ENCODE measurements at places on chromosomes 5 and 9.

GRCh38 chr5:73491155-73491554 is 7.1 kb upstream of the BTF3 start:
- DNase-seq: no peak

GRCh38 chr9:93119953-93120845 is 13.9 kb downstream of the NINJ1 start:
- peak; percentile 97 for DNase-seq

GRCh38 chr5:44821164-44821563 is 12.4 kb downstream of the MRPS30 start:
- DNase-seq: no peak

GRCh38 chr5:40515476-40515875 is 164.2 kb upstream of the PTGER4 start:
- DNase-seq: no peak

DNA sequence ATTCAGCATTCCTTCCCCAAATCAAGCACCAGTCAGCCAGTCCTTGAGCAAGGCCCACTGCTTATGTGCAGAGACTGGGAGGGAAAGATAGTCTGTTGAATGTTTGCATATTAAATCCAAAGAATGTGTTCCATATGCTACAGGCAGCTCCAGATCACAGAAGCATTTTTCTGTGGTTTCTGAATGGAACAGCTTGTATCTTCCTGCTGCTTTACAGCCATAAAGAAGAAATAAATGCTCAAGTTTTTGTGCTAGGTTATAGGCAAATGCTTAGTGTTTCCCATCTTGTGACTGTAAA is 310.3 kb downstream of the TRIM36 start:
- no peak for DNase-seq

DNA sequence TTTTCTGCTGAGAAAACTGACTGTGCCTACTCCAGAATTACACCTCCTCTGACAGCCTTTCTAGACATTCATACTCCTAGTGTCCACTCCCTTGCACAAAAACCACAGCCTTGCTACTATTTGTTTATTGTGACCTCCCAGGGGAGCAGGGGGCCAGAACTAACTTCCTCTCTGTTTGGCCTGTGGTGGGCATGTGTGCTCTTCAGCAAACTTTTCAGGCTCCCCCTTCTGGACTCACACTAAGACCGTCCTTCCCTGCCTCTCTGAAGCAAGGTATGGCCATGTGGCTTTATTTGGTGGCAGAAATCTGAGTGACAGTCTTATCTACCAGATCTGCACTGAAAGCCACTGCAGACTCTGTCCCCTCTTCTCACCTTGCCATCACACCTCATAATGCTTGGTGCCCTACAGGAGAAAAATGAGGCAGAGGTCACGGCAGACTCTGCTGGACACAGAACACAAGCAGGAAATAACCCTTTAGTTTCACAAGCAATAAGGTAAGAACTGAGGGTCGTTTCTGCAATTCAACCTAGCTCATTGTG is 28.2 kb downstream of the LIFR start:
- DNase-seq: no peak

DNA sequence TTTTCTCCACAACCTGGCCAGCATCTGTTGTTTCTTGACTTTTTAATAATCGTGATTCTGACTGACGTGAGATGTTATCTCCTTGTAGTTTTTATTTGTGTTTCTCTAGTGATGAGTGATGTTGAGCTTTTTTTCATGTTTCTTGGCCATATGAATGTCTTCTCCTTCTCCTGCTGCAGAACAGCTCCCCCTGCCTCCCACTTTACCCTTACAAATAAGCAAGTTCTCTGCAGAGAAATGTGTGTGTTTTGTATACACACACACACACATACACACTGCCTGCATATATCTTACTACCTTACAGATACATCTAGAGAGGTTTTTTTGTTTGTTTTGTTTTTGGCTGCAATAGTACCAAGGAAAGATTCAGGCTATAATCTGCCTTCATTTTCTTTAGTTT is 88.7 kb upstream of the PHF24 start:
- no peak for DNase-seq

DNA sequence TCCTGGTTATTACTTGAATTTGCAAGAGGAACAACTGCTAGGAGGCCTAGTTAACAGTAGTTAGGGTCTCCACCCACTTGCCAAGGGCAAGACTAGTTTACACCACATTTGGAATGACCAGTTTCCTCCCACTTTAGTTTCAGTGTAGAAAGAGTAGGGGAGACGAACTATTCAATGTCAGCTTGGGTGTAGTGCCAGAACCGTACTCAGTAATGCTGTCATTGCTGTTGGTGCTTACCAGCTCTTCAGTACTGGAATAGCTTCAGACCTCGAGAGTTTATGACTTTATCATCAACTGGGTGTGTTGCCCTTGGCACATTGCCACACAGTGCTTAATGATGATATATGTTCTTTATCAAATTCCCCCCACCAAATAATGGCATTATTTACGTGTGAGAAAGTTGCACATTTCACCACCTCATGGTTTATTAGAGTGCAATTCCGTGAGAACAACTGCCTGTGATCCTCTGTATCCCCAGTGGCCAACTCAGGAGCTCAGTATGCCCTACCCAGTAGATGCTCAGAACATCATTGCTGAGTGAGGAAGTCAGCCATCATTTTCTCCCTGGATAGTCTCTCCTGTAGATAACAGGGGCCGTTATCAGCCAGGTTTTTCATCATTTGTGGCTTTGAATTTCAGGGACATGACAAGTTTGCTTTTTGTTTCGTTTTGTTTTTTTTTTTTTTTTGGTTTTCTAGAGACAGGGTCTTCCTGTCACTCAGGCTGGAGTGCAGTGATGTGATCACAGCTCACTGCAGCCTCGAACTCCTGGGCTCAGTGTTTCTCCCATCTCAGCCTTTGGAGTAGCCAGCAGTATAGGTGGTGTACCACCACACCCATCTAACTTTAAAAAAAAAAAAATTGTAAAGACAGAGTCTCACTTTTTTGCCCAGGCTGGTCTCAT is 67.3 kb downstream of the DOCK8 start:
- no peak for DNase-seq

GRCh38 chr9:26954050-26954508 is 2.1 kb upstream of the IFT74 start:
- no peak for DNase-seq

DNA sequence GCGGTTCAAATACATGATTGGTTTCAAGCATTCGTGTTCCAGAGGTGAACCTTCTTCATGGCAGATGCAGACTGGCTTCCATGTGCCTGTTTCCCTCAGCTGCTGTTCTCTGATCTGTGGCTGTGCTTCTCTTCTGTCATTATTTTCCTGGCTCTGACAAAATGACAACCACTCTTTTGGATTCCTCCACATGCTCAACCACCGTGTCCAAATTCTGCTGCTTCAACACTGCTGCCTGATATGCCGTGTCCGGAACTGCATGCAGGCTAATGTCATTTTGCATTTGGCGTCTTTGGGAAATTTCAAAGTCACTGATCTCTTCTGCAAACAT is 368.7 kb upstream of the ZNF608 start:
- DNase-seq: no peak

DNA sequence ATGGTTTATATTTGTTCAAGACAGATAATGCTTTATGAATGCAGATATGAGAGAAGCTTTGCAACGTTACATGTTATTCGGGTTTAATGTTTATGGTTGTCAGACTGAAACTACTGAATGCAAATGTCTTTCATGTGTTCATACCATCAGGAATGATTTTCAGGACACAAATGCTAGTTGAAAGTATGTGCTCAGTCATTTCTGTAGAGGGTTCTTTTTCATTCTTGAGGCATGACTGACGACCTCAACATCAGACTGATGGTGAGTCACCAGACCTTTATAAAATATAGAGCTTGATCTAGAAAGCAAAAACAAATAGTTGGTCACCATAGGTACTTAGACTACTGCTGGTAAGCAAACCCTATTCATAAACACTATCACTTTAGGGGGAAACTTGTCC is 287.3 kb upstream of the NUDT12 start:
- DNase-seq: no peak

GRCh38 chr9:4062966-4063365 is 236.9 kb downstream of the GLIS3 start:
- no peak for DNase-seq

- no peak for DNase-seq
Observed at GRCh38 chr5:53424686-53425615, 55.5 kb upstream of the FST start.

DNA sequence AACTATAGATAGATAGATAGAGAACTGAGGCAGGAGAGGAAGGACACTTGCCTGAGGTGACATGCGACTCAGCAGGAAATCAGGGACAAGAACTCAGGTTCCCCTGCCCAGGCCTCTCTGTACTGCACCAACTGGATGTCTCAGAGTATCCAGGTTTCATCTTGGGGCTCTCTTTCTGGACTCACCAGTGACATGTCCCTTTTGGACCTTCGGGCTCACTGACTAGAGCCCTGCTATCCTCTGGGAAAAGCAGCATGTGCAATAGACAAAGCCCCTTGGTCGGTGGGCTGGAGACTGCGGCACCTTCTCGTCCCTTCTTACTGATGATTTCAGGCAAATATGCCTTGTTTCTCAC is 104.5 kb downstream of the RGS3 start:
- no peak for DNase-seq

DNA sequence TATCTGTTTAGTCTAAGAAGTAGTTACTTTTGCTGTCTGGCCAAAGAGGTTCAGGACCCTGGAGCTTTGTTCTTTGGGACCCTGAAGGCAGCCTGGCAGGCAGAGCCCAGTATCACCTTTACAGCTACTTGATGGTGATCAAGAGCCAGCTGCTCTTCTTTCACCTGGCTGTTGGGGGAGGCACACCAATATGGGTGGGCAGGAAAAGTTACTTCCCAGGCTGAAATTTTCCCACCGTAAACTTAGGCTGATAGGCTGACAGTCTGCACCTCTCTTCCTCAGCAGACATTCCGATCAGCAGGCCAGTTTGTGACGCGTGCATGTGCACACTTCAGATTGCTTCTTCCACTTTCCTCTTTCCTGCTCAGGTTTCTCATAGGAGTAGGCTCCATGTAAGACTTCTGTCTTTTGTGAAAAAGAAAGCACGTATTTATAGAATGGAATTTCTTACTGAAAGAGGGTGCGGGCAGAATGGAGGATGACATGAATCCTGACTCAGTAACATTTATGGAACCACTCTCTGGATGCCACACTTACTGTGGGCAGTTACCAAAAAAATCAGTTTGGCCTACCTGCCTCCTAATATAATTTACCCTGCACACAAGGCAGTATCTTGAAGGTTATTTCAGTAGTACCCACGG is 223.9 kb upstream of the DMRT1 start:
- no peak for DNase-seq

GRCh38 chr5:39013938-39014337 is 60.3 kb downstream of the RICTOR start:
- no peak for DNase-seq

- no peak for DNase-seq
Observed at GRCh38 chr9:74570879-74571512, 73.9 kb downstream of the RORB start.

DNA sequence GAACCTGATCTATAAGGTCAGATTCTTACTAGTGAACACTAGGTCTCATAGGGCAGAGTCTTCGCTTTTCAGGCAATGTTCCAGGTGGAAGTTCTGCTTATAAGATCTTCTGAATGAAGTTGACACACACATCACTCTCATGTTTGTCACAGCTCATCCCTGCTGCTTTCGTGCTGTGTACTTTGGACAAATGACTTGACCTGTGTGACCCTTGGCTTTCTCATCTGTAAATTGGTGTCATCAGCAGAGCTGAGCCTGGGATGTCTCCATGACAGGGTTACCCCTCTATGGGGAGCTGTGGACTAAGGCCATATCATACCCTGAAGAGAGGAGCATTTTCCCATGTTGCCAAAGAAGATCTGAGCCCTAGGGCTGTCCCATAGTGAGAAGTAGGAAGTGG is 2.8 kb downstream of the DELE1 start:
- DNase-seq: no peak

DNA sequence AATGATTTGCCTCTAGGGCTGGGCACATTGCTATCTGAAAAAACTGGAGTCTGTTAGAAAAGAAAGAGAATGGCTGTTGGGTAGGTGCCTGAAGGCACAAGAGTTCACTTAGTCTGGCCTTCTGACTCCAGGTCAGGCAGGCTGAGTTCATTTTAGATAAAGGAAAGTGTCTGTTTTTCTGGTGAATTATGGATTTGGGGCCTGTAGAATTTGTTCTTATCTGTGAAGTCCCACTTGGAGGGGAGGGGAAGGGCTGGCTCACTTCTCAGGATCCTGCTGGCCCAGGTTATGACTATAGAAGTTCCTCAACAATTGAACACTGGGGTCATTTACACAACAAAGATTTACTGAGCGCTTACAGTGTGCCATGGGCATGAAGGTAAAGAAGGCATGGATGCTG is 11.5 kb upstream of the SEPTIN8 start:
- no peak for DNase-seq

DNA sequence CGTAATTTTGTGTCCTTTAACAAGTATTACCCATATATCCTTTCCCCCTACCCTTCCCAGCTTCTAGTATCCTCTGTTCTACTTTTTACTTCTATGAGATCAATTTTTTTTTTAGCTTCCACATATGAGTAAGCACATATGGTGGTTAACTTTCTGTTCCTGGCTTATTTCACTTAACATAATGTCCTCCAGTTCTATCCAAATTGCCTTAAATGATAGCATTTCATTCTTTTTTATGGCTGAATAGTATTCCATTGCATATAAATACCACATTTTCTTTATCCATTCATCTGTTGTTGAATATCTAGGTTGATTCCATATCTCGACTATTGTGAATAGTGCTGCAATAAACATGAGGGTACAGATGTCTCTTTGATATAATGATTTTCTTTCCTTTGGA is 36.4 kb downstream of the SKIC3 start:
- DNase-seq: no peak

GRCh38 chr9:112680731-112681402 is 37.0 kb downstream of the INIP start:
- DNase-seq: no peak

DNA sequence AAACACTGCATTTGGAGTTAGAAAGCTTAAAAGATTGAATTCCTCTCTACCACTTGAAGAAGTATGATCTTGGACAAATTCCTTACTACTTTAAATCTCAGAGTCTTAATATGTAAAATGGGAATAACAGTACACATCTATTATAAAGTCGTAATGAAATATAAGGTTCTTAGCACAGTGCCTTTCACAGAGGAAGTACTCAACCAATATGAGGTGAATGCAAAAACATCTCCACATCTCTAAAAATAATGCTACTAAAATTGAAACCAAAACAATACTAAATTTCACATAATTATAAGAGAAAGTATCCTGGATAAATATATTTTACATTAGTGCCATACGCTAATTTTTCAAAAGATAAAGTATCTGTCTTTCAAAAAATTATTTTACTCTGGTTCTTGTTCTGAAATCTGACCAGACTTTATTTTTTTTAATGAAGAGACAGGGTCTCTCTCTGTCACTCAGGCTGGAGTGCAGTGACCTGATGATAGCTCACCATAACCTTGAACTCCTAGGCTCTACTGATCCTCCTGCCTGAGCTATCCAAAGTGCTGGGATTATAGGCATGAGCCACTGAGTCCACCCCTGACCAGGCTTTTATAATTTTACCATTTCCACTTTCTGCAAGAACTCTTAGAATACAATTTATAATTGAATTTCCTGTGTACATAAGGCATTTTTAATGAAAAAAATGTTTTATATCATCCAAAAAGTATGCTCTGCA is 21.3 kb upstream of the FNIP1 start:
- DNase-seq: no peak

- no peak for DNase-seq
Observed at GRCh38 chr5:11306365-11306764, 545.3 kb upstream of the DAP start.

Data from Right ventricle myocardium superior (tissue), 1 donor.